ENCODE measurements at places on chromosomes 3 and 15.

GRCh38 chr15:101170568-101171350 is 81.1 kb downstream of the CHSY1 start:
- DNase-seq = no peak

DNA sequence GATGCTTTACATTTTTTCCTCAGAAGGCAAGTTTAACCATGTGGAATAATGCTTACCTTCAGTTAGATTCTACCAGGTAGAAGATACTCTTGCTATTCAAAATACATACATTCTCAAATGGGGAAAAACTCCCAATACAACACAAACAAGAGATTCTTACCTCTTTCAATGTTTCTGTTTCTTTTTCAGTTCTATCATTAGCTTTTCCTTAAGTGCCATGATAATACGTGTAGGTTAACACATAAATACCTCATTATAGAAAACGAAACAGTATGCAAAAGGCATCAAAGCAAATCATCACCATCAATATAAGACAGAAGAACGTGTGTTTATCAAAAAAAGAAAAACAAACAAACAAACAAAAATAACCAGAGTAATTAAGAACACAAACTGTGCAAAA is 300.7 kb upstream of the ROBO1 start:
- no peak for DNase-seq

GRCh38 chr3:67875858-67876257 is 221.4 kb upstream of the SUCLG2 start:
- DNase-seq = no peak

GRCh38 chr3:115022835-115023398 is 124.2 kb downstream of the ZBTB20 start:
- DNase-seq = no peak

DNA sequence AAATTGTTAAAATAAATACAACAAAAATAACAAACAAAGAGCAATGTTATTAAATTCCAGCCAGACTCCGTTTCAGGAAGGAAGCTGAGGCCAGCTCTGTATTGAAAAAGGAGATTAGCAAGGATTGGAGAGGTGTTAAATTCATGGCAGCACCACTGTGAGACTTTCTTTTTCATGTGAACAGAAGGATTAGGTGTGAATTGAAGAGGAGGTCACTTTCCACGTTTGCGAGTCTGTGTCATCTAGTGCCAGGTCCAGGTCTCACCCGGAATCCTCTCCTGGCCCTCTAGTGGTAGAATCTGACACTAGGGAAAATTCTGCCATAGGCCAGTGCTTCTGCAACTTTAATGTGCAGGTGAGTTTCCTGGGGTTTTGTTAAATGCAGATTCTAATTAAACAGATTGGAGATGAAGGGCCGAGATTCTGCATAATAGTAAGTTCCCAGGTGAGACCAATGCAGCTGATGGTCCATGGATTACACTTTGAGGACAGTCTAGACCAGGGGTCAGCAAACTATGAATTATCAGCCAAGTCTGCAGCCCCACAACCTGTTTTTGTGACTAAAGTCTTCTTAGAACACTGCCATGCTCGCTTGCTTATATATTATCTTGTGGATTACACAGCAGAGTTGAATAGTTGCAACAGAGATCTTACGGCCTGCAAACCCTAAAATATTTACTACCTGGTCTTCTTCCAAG is 9.2 kb upstream of the SLC6A1 start:
- no peak for DNase-seq

- no peak for DNase-seq
Observed at GRCh38 chr3:33904730-33905129, 106.3 kb downstream of the PDCD6IP start.

DNA sequence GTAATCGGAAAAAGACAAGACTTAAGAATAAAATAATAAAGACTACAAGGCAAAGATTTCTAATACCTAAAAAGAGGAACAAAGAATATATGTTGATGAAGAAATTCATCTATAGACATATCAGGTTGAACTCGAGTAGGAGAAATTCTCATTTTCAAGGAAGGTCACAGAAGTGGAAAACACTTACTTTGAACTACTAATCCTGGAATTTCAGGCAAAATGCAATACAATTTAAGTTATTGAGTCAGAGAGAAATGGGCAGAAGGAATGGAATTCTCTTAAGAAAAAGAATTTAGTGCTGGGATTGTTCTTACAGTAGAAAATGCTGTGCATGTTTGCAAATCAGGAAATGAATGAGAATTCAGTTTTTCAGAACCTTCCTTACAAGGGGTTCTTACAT is 135.9 kb upstream of the TGFBR2 start:
- no peak for DNase-seq

GRCh38 chr3:57078344-57078634 is 17.8 kb downstream of the SPATA12 start:
- no peak for DNase-seq

- DNase-seq = no peak
Observed at GRCh38 chr3:53194210-53195065, 33.4 kb downstream of the PRKCD start.

GRCh38 chr3:112409041-112409440 is 76.1 kb downstream of the CD200 start:
- DNase-seq = no peak

DNA sequence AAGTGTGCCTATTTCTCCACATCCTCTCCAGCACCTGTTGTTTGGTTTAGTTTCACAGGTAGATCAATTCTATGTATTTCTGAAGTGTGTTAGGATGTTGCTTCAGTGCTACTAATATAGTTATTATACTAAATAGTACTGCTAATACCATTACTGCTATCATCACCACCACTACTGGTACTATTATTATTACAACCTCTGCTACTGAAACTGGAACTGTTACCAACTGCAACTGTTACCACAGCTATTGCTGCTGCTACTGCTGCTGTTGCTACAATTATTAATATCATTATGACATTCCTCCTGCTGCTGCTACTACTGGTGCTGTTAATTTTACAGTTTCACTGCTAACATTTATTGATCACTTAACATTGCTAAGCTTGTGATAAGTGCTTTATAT is 8.3 kb upstream of the LMOD3 start:
- DNase-seq = no peak

DNA sequence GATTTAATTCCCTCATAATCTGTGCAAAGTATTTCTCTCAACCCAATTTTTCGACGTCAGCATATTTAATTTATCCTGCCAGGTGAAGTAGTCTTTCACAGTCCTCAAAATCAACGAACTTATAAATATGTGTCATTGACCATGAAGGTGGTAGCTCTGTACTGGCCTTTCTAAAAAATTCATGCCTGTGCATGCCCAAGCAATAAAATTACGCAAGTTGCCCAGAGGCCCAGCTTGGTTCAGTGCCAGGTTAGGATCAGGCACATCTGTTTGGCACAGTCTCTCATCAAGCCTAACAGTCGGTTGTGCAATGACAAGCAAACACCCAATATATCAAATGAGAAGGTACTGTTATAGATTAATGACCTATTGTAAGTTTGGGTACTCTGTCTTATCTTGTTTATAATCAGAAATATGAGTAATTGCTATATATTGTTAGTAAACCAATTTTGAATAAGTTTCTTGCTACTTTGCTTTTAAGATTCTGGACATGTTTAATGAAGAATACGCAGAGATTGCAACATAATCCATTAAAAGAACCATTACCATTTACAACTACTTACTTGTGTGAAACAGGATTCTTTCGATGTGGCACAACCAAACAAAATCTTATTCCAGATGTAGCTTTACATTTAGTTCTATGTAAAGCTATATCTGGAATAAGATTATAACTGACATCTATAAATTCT is 159.0 kb upstream of the IL12A start:
- DNase-seq = no peak

GRCh38 chr3:189981668-189982067 is 139.0 kb downstream of the P3H2 start:
- peak; percentile 85 for DNase-seq

- DNase-seq = no peak
Observed at GRCh38 chr15:57462381-57462780, 86.1 kb downstream of the CGNL1 start.

DNA sequence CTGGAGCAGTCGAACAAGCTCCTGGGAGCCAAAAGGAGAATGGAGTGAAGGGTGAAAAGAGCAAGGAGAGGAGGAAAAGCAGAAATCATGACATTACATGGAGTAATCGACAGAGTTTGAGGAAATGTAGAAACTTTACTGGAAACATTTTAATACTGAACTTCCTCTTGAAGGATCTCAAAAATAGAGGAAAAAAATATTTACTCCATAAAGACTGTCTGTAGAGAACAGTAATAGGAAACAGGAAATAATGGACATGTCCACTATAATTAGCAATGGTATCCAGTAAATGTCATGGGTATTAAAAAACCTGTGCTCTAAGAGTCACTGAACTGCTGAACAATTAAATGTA is 53.0 kb downstream of the TBC1D2B start:
- no peak for DNase-seq

DNA sequence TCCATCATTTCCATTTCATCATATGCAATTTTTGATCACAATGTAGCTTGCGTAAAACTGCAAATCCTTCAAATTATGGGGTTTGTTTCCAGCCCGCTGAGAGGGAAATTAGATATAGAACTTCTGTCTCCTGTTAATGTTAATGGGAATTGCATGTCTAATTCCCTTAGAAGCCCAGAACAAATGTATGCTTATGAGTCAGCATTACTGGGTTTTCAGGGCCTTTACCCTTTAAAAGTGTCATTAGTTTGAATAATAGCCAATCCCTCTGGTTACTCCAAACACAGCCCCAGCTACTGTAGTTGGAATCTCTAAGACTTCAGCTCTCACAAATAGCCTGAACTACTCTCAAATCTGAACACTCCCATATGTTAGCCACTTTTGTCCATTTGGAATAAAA is 439.4 kb downstream of the C3orf38 start:
- no peak for DNase-seq

DNA sequence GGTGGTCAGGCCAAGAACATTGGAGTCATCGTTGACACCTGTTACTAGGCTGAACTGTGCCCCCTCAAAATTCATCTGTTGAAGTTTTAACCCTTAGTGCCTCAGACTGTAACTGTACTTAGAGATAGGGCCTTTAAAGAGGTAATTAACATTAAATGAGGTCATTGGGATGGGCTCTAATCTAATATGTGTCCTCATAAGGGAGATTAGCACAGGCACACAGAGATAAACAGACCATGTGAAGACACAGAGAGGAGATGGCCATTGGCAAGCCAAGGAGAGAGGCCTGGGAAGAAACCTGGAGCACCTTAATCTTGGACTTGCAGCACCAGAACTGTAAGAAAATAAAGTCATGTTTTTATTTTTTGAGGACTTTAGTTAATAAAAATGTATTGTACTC is 59.6 kb downstream of the PLCL2 start:
- no peak for DNase-seq

- no peak for DNase-seq
Observed at GRCh38 chr3:47314056-47314764, 31.5 kb downstream of the KLHL18 start.

- no peak for DNase-seq
Observed at GRCh38 chr3:4753073-4753691, 226.1 kb upstream of the BHLHE40 start.

- DNase-seq = no peak
Observed at GRCh38 chr3:141952611-141953010, 76.2 kb downstream of the ATP1B3 start.

DNA sequence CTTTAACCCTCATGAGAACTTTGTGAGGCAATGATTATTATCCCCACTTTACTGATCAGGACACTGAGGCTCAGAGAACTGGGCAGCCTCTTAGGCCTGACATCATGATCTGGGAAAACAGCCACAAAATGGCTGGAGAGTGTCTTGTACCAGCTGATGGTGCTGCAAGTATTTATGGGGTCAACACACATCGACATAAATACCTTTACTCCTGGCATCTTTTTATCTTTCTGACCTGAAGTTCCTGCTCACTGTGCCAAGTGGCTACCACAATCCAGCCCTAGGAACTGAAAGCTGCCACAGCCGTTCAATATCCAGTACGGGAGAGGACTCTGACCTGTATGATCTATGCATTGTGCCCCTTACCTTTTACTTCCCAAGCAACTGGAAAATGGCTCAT is 29.2 kb upstream of the MUC13 start:
- DNase-seq = no peak

GRCh38 chr3:110618512-110619226 is 452.9 kb upstream of the NECTIN3 start:
- no peak for DNase-seq

- no peak for DNase-seq
Observed at GRCh38 chr3:173009410-173009809, 131.6 kb downstream of the SPATA16 start.

- no peak for DNase-seq
Observed at GRCh38 chr15:38559636-38560307, 4.8 kb downstream of the RASGRP1 start.

DNA sequence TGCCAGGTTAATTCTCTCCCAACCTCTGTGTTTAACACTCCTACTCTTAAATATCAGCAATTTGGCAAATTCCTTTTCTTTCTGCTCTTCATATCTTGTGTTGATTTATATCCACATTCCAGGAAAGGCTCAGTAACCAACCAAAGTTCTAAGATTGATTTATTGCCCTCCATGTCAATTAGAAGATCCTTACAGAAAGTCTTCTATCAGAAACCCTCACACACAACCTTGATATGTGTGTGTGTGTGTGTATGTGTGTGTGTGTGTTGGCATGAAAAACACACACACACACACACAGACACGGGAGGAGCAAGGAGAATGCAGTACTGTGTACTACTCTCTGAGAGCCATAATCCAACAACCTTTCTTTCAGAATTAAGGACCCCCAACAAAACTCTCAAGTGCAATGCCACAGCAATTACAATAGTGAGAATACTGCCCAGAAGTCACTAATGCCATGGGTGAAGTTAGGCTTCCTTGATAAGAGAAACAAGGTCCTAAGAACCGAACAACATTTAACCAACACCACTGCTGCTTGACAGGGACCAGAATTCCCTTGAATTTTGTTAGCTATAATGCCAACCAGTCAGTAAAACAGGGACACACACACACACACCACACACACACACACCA is 1.1 kb downstream of the LSAMP start:
- no peak for DNase-seq

DNA sequence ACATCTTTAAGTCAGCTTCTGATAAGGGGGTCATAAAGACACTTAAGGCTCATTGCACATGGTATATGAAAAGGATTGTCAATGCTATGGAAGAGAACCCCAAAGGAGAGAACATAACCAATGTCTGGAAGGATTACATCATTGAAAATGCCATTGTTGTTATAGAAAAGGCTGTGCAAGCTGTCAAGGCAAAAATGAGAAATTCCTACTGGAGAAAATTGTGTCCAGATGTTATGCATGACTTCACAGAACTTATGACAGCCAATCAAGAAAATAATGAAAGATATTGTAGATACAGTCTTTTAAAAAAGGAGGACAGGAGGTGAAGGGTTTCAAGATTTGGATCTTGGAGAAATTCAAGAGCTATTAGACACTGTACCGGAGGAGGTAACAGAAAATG is 96.3 kb upstream of the MBNL1 start:
- no peak for DNase-seq

- no peak for DNase-seq
Observed at GRCh38 chr3:10992017-10992942, at the start of gene SLC6A1. TSS of gene SLC6A1 (plus strand) at chr3:10992748. CDS start at chr3:11017212, 24,464 bp downstream.

- no peak for DNase-seq
Observed at GRCh38 chr3:174016186-174016585, 618.6 kb downstream of the NLGN1 start.

- no peak for DNase-seq
Observed at GRCh38 chr3:64240396-64240795, 15.1 kb upstream of the PRICKLE2 start.

GRCh38 chr3:172280406-172281051 is 167.7 kb downstream of the GHSR start:
- peak; percentile 50 for DNase-seq

Measured in SW 1271 (cell line).